ENCODE measurements at places on chromosomes 3 and 15.
A peak's percentile ranks its signal among the peaks of the same experiment; 100 is the strongest.

GRCh38 chr15:96444865-96445264, 114.4 kb downstream of the NR2F2 start:
- no peak for DNase-seq

- no peak for DNase-seq
These were observed 20.2 kb upstream of the OR5H6 start for GRCh38 chr3:98243843-98244242.

DNA sequence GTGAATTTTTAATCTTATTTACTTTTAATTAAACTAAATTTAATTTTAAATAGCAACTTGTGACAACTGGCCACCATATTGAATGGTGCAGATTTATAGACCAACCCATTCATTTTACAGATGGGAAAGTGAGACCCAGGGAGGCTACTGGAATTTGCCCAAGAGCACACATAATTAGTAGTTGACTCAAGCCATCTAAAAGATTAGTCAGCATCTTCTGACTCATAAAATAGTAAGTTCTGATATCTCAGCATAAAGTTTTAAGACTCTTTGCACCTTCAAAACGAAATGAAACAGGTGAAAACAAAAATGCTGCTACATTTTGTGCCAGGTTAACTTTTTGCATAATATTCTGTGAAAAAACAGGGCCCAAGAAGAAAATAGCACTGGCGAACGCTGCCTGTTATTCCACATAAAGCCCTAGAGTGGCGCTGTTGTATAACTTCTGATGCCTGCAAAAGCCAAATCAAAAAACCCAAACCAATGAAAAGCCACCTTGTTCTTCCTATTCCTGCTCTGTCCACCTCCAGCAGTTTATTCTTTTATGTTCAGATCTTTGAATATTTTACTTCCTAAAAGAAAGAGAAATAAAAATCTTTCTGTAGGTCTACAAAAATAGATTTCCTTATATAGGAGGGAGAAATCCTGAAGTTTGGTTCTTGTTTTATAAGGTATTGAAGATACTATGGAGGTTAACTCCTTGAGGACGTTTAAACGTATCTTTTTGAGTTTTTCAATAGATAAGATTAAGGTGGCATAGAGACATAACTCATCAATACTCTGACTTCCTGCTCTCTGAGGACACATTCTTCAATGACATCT, 62.8 kb downstream of the OTOL1 start:
- peak; percentile 77 for DNase-seq

DNA sequence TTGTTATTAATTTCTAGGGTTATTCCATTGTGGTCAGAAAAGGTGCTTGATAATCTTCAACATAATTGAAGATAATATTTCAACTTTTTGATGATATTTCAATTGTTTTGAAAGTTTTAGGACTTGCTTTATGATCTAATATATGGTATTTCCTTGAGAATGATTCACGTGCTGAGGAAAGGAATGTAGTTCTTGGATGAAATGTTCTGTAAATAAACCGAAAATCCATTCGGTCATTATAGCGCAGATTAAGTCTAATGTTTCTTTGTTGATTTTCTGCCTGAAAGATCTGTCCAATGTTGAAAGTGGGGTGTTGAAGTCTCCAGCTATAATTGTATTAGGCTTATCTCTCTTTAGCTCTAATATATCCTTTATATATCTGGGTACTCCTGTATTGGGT, 617.5 kb upstream of the NECTIN3 start:
- no peak for DNase-seq

GRCh38 chr15:33754242-33754641, 214.1 kb upstream of the CHRM5 start:
- DNase-seq: no peak

Data from fibroblast of mammary gland (primary cell).